ENCODE measurements at places on chromosomes 3 and 15.

GRCh38 chr3:182935803-182936202 is 44.5 kb downstream of the DCUN1D1 start:
- DNase-seq = no peak

GRCh38 chr3:514192-514591 is 317.6 kb downstream of the CHL1 start:
- DNase-seq = no peak

GRCh38 chr3:187929112-187929816 is 184.0 kb upstream of the BCL6 start:
- no peak for DNase-seq

- peak; percentile 44 for DNase-seq
These were observed 252.5 kb downstream of the THRB start for GRCh38 chr3:24242012-24242698.

DNA sequence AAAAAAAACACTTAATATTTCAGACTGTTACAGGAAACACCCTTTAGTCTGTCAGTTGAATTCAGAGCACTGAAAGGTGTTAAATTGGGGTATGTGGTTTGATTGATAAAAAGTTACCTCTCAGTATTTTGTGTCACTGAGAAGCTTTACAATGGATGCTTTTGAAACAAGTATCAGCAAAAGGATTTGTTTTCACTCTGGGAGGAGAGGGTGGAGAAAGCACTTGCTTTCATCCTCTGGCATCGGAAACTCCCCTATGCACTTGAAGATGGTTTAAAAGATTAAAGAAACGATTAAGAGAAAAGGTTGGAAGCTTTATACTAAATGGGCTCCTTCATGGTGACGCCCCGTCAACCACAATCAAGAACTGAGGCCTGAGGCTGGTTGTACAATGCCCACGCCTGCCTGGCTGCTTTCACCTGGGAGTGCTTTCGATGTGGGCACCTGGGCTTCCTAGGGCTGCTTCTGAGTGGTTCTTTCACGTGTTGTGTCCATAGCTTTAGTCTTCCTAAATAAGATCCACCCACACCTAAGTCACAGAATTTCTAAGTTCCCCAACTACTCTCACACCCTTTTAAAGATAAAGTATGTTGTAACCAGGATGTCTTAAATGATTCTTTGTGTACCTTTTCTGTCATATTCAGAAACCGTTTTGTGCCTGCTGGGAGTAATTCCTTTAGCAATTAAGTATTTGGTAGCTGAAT is 17.9 kb downstream of the TMEM43 start:
- no peak for DNase-seq

- no peak for DNase-seq
These were observed 1114.3 kb downstream of the IGSF11 start for GRCh38 chr3:117920253-117920898.
